ENCODE measurements at places on chromosomes 6 and 20.

- no peak for DNase-seq
Measured at GRCh38 chr6:111658462-111659154, 52.9 kb upstream of the TRAF3IP2 start.

DNA sequence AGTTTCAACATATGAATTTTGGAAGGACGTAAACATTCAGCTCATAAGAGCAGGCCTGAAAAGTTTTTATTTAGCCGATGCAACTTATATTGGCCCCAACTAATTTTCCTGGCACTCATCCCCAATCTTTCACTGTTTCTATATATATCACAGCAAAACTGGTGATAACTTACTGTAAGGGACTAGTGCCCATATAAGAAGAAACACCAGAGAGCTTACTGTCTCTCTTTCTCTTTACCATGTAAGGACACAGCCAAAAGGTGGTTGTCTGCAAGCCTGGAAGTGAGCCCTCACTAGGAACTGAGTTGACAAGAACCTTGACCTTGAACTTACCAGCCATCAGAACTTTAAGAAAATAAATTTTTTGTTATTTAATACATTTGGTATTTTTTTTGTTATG lies 807.4 kb upstream of the CITED2 start:
- no peak for DNase-seq

DNA sequence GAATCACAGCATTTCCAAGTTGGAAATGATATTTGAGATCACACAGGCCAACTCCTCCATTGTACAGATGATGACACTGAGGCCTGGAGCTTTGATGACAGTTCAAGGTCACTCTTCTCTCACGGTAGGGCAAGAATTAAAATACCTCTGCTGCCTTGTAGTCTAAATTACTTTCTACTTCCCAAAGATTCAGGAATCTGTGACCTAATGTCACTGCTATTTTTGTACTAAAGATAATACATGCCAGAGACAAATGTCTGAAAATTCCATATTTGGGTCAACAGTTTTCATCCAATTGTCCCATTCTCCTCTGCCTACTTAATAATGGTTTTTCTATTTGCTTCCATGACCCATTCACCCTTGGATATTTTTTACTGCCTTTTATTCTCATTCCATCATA lies 160.0 kb downstream of the SOD2 start:
- no peak for DNase-seq

DNA sequence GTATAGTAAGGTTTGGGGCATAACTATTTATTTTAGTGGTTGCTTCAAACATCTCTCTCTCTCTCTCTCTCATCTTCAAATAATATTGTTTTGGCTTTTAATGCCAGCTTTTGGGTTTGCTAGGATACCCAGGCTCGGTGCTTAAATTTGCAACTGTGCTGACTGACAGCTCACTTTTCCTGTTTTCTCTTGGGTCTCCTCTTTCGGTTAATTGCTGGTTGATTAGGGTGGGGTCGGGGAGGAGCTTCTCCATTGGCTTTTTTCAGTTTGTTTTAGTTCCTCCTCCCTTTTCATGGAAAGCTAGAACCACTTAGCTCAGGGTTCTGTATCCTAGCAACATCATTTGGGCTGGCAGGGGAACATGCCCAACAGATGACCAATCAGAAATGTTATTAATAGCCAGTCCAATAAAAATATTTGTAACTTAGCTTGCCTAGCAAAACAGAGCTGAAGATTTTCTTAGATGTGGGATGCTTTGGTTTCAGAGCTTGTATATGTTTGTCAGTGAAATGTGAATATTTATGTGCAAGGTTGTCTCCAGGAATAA lies 11.3 kb downstream of the TFAP2B start:
- no peak for DNase-seq

DNA sequence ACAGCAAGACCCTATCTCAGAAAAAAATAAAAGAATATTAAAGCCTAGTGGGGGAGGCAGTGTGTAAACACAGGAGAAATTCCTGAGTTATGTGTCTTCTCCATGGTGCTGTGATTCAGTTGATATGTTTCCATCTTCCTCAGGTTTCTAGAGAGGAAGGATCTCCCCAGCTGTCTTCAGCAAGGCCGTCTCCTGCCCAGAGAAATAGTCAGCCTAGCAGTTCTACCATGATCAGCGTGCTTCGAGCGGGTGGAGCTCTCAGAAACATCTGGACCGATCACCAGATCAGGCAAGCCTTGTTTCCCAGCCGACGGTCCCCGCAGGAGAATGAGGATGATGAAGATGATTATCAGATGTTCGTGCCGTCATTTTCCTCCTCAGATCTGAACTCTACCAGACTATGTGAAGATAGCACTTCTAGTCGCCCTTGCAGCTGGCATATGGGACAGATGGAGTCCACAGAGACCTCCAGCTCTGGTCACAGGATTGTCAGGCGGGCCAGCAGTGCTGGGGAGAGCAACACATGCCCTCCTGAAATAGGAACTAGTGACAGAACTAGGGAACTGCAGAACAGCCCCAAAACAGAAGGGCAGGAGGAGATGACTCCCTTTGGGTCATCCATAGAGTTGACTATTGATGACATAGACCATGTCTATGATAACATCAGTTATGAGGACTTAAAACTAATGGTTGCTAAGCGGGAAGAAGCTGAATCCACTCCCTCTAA lies 34.9 kb upstream of the MTHFD1L start:
- no peak for DNase-seq

GRCh38 chr6:83770910-83771309 lies 62.0 kb upstream of the SNAP91 start:
- no peak for DNase-seq

- DNase-seq, result no peak
Measured at GRCh38 chr6:161544801-161545480, 271.1 kb upstream of the AGPAT4 start.

- no peak for DNase-seq
Measured at GRCh38 chr6:40328986-40329545, 258.1 kb downstream of the LRFN2 start.

DNA sequence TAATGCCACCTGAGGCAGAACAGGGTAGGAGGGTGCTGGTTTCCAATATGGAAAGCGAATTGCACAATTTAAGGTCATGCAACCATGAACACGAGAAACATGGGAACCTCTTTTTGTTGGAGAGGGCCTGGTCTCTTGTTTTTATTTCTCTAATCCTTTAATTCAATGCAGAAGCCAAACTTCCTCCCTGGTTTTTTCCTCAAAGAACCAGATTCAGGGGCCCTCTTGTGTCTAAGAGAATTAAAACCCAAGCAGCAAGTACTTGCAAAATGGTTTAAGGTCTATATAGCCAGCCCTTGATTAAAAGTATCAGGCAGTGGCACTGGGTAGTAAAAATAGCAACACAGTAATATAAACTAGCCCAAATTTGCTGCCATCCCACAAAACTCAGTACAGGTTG lies 19.5 kb downstream of the GSTA4 start:
- DNase-seq, result no peak

- DNase-seq, result no peak
Measured at GRCh38 chr6:158439255-158439654, 120.6 kb upstream of the TMEM181 start.

DNA sequence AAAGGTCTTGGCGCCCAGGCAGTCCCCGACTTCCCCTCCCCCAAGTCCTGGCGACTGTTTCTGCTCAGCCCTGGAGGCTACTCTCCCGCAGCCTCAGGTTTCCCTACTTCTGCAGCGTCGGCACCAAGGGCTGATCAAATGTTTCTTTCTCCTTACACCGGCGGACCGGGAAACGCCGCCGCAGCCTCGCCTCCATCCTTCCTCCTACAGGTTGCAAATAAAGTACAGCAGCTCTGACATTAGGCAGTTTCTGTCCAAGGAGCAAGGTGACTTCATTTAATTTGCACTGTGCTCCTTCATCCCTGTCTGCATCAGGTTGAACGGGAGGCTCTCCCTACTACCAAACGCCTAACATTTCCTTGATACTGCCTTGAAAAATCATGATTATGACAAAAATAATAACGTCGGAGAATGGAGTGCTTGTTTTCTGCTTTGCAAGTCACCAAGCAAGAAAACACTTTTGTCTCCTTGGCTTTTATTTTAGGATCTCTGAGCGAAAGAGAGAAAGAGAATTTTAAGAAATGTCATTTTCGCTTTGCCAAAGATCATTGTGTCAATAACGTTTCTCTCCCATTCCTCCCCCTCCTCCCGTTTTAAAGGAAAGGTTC lies 1.0 kb downstream of the CLIC5 start:
- DNase-seq, result no peak

- DNase-seq, result no peak
Measured at GRCh38 chr6:152978058-152978457, 4.8 kb downstream of the FBXO5 start.
